ENCODE measurements at places on chromosomes 16 and 17. TPM values are rescaled to one million over a fixed set of nuclear protein-coding genes. Genes with fewer than 3 reads are reported as not detected.

USP22 gene
- total RNA-seq = 262 TPM

KRTAP17-1 gene
- 0.12 TPM for total RNA-seq

GUCY2D gene
- under 0.01 TPM for total RNA-seq

DHX58 gene
- 10.3 TPM for total RNA-seq

FSCN2 gene
- total RNA-seq = 1.5 TPM

Measured in uterine smooth muscle cell (primary cell).